ENCODE measurements at places on chromosomes 1 and 21.

- no peak for DNase-seq
Measured at GRCh38 chr1:29272147-29272907, 36.0 kb downstream of the PTPRU start.

GRCh38 chr1:162204129-162204822 lies 134.8 kb downstream of the NOS1AP start:
- DNase-seq, result no peak

DNA sequence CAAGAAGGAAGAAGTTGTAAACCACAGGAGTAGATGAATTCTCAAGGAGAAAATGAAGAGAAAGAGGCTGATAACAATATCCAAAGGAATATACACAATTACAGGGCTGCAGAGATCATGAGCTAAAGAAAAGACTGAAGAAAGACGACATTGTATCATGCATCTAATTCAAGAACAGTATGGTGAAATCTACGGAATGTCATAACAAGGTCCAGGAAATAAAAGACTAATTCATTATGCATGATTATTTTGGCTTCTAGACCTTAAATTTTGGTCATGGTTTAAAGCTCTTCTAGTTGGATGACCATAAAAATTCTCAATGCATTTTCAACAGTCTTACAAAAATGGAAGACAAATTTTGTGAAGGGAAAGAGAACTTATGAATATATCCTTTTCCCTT lies 71.7 kb downstream of the SH3GLB1 start:
- no peak for DNase-seq

DNA sequence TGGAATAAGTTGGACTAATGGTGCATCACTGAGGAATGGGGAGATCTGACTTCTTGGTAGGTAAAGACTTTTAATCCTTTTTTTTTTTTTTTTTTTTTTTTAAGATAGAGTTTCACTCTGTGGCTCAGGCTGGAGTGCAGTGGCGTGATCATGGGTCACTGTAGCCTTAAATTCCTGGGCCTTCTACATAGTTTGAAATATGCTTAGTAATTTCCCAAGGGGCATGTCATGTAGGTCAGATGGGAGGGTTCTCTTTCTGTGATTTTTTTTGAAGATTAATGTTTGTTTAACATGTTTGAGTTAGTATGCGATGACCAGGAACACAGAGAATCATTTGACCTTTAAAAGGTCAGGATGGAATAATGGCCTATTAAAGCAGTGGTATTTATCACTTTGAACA lies 129.1 kb downstream of the S1PR1 start:
- no peak for DNase-seq

DNA sequence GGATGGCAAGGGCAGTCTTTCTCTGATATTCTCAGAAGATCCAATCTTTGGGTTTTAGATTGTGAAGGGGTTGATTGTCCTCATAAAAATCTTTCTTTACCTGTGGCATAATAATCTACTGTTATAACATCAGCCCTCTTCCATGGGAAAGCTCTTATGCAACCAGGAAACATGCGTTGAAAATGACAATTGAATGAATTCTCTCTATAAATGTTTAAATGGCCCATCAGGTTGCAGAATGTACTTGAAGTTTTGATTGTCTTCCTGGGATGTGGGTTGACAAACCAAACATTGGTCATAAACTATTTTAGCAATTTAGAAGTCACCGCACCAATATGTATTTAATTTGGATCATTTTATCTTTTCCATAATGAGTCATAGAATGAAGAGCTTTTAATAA lies 31.7 kb upstream of the ITLN1 start:
- DNase-seq, result no peak

DNA sequence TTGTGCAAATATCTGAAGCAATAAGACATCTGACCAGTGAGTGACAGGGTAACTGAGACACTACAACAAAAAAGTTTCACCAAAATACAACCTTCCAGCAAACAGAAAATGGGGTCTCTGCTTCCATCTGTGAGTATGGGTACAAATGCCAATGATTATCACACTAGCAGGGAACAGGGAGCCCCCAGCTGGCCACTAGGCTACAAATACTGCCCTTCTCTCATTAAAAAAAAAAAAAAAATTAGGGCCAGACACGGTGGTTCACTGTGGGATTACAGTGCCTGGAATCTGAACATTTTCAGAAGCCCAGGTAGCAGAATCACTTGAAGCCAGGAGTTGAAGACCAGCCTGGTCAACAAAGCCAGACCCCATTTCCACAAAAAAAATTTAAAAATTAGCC lies 48.4 kb upstream of the EDARADD start:
- DNase-seq, result no peak

GRCh38 chr1:28110555-28110954 lies 22.1 kb upstream of the EYA3 start:
- DNase-seq, result no peak

DNA sequence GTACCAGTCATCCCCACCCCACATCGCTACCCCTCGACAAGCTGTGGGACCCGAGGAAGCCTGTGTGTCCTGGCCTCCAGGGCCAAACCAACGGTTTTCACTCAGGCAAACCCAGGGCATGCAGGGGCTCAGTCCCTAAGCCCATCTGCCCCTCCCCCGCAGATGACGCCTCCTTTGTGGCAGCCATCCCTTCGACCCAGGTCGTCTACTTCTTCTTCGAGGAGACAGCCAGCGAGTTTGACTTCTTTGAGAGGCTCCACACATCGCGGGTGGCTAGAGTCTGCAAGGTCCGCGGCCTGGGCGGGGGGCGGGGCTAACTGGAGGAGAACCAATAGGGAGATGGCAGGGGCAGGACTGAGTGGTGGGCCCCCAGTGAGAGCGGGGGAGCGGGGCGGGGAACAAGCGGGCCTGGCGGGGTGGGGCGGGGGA lies 7.4 kb downstream of the SEMA4A start:
- no peak for DNase-seq

DNA sequence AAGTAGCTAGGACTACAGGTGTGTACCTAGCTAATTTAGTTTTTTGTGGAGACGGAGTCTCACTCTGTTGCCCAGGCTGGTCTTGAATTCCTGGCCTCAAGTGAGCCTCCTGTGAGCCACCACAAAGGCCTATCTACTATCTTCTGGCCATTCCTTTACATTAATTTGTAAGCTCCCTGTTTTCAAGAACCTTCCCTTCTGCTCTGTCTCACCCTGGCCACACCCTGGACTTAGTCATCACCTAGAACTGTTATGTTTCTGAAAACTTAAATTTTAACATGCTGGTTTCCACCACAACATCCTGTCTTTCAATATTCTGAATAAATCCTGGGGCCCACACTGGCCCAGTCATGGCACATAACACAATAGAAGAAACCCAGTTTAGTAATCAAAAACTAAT lies 4.9 kb upstream of the B4GALT3 start:
- DNase-seq, result no peak

DNA sequence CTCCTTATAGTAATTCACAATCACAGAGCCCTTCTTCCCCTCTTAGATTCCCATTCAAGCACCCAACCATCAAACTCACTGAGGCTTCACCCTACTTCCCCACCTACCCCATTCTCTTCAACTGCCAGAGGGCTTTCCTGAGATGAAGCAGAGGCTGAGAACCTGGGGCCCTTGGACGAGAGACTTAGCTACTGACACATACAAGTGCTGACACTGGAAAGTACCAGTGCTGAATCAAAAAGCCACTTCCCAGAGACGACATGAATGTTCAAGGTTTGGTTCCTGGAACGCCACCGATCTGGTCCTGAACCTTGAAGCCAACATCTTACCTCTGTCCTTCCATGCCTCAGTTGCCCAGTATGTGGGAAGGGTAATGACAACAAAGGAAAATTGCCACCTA lies 16.6 kb upstream of the RAP1A start:
- no peak for DNase-seq

- no peak for DNase-seq
Measured at GRCh38 chr1:168932539-168932938, 174.0 kb upstream of the ATP1B1 start.

GRCh38 chr1:21547876-21548275 lies 38.7 kb downstream of the ALPL start:
- DNase-seq, result no peak
